ENCODE measurements at places on chromosomes 12 and 14. TPM values are rescaled to one million over a fixed set of nuclear protein-coding genes. Genes with fewer than 3 reads are reported as not detected.

GRCh38 chr12:90791445-90791844 is 163.5 kb downstream of the CCER1 start:
- H3K27ac ChIP-seq: no peak overlapping the region
- H3K4me1 ChIP-seq: no peaks in the 10 kb centered on the region

GRCh38 chr12:16399101-16399500 is 51.7 kb downstream of the MGST1 start:
- no peaks in the 10 kb centered on the region for H3K27me3 ChIP-seq
- no peak for DNase-seq
- no peaks in the 10 kb centered on the region for H3K4me1 ChIP-seq
- H3K4me3 ChIP-seq: no peak overlapping the region
- no peaks in the 10 kb centered on the region for H3K36me3 ChIP-seq

- H3K27ac ChIP-seq: no peak overlapping the region
- peaks cover 5% of the 10 kb centered on the region for H3K27me3 ChIP-seq
- DNase-seq: no peak
Measured at GRCh38 chr12:52280319-52280795, 5.9 kb downstream of the KRT86 start.

- H3K27ac ChIP-seq: no peak overlapping the region
- H3K4me1 ChIP-seq: no peaks in the 10 kb centered on the region
- DNase-seq: no peak
- no peaks in the 10 kb centered on the region for H3K36me3 ChIP-seq
Measured at GRCh38 chr12:58268069-58268468, 326.7 kb downstream of the ATP23 start.

- no peaks in the 10 kb centered on the region for H3K36me3 ChIP-seq
- peaks cover 9% of the 10 kb centered on the region for H3K4me1 ChIP-seq
- DNase-seq: no peak
- no peak overlapping the region for H3K4me3 ChIP-seq
Measured at GRCh38 chr12:2687058-2687457, 107.7 kb upstream of the FKBP4 start.

DNA sequence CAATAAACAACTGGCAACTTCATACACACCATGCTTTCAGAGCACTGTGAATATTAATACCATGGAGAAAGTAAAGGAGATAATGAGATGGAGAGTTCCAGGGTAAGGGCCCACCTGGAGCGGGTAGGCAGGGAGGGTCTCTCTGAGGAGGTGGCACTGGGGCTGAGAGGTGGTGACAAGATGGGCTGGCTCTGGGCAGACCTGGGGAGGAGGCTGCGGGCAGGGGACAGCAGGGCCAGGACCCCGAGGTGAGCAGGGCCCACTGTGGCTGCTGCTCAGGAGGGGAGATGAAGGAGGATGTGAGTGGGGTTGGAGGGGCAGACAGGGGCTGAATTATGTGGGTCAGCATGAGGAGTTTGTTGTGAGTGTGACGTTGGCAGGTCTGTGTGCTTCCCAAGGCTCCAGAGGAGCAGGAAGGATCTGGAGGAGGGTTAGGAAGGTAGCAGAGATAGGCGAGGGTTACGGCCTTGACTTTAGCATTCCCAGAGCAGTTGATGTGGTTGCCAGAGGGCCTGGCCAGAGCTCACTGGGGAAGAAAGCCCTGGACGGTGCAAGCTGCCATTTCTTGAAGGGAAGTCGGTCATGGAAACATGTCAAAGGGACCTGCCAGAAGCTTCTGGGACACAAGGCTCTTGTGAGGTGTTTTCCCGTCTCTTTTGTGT is 88.2 kb downstream of the CACNA1C start:
- H3K4me3 ChIP-seq: no peak overlapping the region
- H3K27me3 ChIP-seq: no peaks in the 10 kb centered on the region
- no peaks in the 10 kb centered on the region for H3K4me1 ChIP-seq
- H3K27ac ChIP-seq: no peak overlapping the region
- no peaks in the 10 kb centered on the region for H3K36me3 ChIP-seq

DNA sequence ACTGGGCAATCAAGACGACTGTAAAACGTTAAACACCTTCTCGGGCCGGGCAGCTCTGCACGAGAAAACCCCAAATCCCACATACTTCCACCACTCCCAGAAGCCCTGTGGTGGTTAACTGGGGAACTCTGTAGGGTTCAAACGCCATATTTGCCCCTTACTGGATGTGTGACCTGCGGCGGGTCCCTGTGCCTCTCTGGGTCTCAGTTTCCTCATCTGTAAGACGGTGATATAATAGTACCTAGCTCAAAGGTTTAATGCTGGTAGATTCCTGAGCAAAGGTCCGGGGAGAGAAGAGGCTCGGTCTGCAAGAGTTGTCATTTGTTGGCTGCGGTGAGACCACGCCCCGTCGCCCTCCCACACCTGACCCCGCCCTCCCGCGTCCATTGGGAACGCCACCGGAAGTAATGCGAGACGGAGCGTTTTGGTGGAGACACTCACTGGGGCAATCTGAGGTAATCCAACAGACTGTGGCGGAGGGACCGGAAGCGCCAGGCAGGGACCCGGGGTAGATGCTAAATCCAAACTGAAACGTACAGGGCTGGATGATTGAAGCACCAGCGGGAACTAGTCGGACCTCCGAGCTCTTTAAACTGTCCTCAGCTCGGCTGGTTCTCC is 661 bp upstream of the OGFOD2 start:
- peak; percentile 98 for DNase-seq
- peak overlapping the region; percentile 100 for H3K4me3 ChIP-seq
- peaks cover 14% of the 10 kb centered on the region for H3K36me3 ChIP-seq

- no peaks in the 10 kb centered on the region for H3K4me1 ChIP-seq
- DNase-seq: no peak
- no peak overlapping the region for H3K27ac ChIP-seq
- no peaks in the 10 kb centered on the region for H3K27me3 ChIP-seq
Measured at GRCh38 chr14:101226265-101226602, 322.7 kb upstream of the RTL1 start.

- DNase-seq: no peak
- H3K27ac ChIP-seq: no peak overlapping the region
- no peaks in the 10 kb centered on the region for H3K4me1 ChIP-seq
Measured at GRCh38 chr12:3117144-3117581, 40.0 kb downstream of the TSPAN9 start.

DNA sequence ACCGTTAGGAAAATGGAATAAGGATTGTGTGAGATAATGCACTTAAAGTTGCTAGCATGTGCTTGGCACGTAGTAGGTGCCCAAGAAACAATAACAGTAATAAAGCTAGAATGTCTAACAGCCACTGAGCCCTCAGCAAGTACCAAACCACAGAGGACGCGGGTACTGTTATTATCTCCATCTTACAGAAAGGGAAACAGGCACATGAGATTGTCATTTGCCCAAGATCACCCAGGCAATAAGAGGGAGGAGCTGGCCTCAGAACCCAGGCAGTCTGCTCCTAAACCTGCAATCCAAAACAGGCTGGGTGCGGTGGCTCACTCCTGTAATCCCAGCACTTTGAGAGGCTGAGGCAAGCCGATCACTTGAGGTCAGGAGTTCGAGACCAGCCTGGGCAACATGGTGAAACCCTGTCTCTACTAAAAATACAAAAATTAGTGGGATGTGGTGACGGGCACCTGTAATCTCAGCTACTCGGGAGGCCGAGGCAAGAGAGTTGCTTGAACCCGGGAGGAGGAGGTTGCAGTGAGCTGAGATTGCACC is 5.1 kb upstream of the SDS start:
- H3K4me3 ChIP-seq: no peak overlapping the region
- DNase-seq: no peak
- H3K27me3 ChIP-seq: no peaks in the 10 kb centered on the region
- H3K27ac ChIP-seq: no peak overlapping the region
- no peaks in the 10 kb centered on the region for H3K4me1 ChIP-seq

Gene GZMB
- 1.8 TPM for polyA plus RNA-seq

Gene RND1
- polyA plus RNA-seq: 0.94 TPM
